ENCODE measurements at places on chromosomes 2 and 18.

GRCh38 chr18:79571211-79572092 lies 108.2 kb upstream of the CTDP1 start:
- no peak for DNase-seq

DNA sequence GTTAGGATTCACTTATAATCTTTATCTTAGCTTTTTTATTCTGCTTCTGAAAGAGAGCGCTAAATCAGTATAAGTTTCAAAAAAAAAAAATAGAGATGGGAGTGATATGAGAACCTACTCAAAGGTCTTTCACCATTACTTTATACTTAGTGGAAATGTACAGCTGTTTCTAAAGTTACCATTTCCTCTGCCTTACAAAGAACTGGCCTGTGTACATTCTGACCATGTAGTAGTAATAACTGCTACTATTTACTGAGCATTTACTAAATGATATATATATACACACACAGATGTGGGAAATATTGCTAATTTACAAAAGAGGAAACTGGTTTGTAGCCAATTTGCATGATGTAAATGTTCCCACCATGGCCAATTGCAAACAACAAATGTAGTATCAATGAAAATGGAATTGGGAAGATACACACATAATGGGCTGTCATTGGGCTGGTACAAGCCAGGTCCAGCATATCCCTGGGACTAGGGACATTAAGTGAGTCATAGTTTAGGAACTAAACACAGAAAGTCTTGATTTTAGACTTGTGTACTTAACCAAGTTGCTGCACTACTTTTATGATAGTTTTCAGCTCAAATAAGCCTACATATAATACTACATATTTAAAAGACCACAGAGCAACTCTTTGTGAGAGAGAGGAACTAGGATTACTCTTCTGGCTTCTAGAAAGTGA lies 67.1 kb downstream of the DYNC1I2 start:
- DNase-seq = no peak

GRCh38 chr2:30266051-30266621 lies 34.8 kb downstream of the LBH start:
- no peak for DNase-seq

DNA sequence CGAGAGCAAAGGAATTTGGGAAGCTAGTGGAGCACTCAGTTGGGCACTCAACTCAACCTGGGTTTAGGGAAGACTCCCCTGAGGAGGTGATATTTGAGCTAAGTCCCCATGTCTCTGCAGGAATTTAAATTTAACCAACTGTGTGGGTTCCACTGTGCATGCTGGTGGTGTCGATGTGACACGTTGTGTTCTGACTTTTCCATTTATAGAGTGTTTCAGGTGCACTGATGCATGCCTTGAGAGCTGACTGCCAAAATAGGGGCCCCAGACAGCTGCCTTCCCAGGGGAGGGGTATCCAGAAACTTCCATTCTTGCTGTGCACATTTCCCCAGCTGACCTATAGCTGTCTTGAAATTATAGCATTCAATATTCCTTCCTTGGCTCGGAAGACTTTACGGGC lies 63.7 kb upstream of the BCL2L11 start:
- DNase-seq = no peak

DNA sequence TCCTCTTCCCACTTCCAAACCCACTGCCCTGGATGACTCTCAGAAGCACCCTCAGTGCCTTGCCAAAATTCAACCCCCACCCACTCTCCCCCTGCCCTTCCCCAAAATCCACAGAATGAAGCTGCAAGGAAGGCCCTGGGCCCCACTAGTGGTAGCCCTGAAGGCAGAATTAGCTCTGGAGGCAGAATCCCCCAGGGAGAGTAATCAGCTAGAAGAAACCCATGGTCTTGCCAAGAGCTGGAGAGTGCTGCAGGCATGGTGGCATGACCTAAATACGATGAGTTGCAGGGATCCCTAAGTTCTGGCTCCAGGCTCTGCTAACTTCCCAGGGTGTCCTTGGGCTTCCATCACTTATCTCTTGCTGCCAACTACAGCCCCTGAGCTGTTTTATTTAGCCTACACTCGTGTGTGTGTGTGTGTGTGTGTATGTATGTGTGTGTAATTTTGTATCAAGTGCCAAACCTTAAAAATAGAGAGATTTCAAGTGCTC lies 7.9 kb downstream of the GAD1 start:
- no peak for DNase-seq

- no peak for DNase-seq
Measured at GRCh38 chr2:28595323-28595722, 99.5 kb downstream of the PLB1 start.

- no peak for DNase-seq
Measured at GRCh38 chr18:60996822-60997221, 336.4 kb upstream of the CDH20 start.

DNA sequence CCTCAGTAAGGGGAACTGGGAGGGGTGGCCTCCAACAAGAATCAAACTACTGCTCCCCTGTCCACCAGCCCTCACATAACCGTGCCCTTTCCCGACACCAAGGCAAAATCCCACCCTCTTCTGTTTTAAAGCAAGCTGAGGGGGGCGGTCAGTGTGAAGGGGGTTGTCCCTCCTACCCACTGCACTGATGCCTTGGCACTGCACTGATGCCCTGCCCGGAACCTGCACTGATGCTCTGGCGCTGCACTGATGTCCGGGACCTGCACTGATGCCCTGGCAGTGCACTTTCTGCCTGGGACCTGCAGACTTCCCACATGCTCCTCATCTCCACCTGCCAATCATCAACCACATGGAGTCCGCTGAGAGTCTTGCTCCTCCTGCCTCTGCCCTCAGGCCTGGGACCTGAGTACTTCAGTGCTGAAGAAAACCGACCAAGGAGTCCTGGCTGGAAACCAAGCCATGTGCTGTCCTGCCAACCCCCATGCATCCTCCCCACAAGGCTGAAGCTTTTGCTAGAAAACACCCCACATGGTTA lies 179.5 kb downstream of the SMAD2 start:
- no peak for DNase-seq

GRCh38 chr2:187429989-187430388 lies 18.1 kb downstream of the CALCRL start:
- DNase-seq = no peak

DNA sequence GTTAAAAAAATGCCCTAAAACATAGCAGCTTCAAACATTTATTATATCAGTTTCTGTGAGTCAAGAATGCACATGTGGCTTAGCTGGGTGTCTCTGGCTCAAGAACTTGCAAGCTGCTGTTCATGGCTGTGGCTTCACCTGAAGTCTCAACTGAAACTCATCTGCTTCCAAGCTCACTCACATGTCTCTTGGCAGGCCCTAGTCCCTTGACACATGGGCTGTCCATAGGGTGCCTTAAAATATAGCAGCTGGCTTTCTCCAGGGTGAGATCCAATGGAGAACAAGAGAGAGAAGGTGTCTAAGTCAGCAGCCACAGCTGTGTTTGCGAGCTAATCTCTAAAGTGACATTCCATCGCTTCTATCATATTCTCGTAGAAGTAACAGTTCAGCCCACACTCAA lies 152.8 kb downstream of the DSEL start:
- DNase-seq = no peak

DNA sequence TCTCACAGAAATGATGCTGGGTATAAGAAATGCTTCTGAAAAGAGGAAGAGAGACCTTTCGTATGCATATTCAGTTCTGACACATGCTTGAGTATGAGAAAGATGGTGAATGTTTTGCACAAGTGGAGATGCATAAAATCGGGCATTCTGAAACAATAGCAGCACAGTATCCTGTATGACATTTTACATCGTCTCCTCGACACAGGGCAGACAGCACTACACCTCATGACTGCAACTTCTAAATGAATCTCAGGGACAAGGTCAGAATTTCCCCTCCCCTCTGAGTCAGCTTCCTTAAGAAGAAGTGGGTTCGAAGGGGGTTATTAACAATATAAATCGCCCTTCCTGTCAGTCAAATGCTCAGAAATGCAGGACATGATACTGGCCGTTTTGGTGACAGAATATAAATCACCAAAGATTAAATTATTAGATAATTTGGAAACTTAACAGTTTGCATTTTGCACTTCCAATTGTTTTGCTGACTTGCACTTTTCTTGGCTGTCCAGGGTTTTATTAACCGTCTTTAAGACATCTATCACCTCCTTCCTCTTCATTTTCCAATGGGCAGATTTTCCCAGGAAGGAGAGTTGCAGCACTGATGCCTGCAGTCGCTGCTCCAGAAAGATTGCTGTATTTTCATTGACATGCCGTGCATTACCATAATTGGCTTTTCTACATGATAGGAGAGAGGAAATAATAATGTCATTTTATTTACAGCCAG lies 57.2 kb downstream of the TSHZ1 start:
- DNase-seq = no peak

DNA sequence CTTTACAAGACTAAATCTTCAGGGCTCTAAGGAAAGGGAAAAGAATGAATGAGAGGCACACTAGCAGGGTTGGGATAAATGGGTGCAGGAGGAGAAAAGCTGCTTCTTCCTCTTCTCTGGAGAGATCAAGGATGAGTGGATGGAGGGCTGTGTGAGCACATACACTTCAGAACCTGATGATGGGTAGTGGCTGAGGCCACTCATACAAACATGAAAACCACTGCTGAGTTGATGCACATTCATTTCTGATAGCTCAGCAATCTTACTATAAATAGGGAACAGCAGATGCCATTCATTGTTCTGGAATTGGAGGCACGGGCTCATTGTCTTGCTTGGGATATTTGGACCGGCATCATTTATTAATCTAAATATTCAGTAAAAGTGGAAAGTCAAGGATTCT lies 152.4 kb upstream of the KCTD1 start:
- DNase-seq = no peak

DNA sequence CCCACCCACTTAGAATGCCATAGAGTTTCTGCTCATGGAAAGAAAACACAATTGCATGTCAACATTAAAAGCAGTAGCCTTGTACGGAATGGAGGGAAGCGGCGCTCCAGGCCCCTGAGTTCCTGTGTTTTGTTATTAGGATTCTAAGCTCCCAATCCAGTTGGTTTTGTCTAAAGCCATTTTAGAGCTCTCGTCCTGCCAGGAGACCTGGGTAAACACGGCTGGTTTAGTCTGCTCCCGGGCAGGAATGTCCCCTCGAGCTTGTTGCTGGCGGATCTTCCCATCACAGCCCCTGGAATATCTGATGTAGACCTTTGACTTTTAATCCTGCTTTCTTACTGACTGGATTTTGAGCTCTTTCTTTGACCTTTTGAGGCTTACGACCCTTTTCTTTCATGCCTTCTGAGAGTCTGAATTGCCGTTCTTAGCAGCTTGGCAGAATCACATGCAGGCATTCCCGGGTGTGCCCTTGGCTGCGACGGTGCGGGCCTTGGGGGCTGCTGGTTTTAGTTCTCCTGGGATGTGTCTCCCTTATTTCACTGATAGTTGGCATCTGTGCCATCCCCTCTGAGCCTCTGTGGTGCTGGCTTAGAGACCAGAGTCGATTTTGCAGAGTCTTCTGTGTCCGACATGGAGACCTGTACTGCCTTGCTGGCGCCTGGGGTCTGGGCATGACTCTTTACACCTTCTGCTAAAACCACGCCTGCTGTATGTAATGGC lies 25.4 kb downstream of the GREB1 start:
- DNase-seq = no peak

GRCh38 chr2:98605076-98605475 lies 3.2 kb downstream of the COA5 start:
- DNase-seq = no peak

GRCh38 chr2:85750587-85751575 lies 2.9 kb upstream of the ATOH8 start:
- peak; percentile 50 for DNase-seq

- DNase-seq = no peak
Measured at GRCh38 chr2:216626168-216626874, 6.9 kb upstream of the IGFBP2 start.

DNA sequence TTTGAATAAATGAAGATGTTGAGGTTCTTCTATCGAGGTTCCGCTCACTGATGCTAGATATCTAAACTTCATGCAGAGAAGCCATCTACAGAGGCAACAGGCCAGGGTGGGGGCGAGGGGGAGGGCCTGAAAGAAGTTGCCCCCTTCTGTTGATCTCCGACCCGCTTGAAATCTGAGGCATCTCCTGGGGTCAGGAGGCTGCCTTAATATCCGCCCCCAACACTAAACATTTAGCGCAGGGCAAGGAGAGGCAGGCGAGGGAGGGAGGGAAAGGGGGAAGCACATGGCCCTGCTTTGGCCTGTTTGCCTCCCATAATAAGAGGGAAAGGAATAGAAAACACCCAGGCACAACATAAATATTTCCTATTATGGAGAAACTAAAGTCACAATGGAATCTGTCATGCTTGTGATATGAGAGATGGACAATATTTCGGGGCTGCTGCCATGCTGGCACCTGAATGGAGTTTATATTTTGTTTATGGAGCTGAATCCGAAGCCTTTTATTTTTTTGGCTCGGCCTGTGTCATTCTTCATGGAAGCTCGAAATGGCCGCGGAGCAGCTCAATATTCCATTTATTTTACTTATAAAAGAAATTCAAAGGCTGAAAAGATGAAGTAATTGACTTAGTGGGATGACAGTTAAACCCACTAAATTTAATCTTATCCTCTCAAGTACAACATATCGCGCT lies 221.1 kb downstream of the INSIG2 start:
- DNase-seq = no peak

DNA sequence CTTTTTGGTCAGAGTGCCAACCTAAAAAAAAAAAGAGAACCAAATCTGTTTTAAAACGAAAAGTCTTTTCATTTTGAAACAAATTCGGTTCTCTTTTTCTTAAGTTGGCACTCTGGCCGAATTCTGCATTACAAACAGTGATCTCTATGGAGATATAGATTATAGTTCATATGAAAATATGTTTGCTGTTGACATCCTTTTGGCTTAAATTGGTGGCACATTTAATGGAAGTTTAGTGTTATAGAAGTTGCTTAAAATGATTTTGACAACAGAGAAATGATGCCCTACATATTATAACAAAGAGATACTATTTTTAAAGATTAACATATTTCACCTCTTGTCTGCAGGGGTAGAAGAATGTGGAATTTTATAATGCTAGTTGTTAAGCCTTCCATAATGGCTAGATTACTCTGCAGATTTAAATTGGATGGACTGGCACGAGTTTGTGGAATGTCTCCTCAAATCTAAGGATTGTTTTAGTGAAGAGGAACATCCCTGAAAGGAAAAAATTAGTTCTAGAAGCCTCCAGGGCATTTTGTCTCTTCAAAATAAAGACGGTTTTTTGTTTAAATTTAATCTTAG lies 222.9 kb upstream of the CDH2 start:
- no peak for DNase-seq

GRCh38 chr2:39099870-39100728 lies 20.8 kb downstream of the SOS1 start:
- no peak for DNase-seq

GRCh38 chr2:2600366-2600765 lies 269.3 kb upstream of the MYT1L start:
- no peak for DNase-seq

DNA sequence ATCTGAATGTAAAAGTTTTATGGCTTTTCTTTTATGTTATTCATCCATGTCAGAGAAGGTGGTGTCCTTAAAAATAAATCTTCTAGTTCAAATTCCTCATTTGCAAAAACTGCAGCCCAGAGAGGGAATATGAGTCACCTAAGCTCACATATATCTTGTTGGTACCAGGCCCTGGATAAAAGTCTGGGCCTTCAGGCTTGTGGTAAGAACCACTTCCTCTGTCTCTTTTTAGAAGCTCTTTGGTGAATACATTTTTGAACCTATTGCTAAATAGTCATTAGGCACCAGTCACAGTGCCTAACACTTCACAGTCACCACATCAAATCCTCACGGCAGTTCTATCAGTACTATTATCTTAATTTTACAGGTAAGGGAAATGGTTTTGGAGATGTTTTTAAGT lies 199.2 kb downstream of the KCNS3 start:
- no peak for DNase-seq
